Foreskin fibroblast (primary cell): ENCODE measurements at places on chromosomes 16 and 17.

DNA sequence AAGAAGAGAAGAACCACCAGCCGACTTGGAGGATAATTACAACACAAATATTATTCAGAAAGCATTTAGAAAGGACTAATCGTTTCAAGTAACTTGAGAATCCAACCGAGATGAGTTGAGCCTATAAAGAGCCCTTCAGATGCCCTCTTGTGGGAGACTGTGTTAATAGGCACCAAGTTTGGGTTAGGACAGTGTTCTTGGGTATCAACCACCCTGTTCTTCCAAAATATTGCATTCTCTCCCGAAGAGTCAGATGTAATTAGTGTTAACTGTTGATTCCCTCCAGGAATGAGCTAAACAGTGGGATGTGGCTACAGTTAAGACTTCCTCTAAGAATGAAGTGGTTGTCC lies 87.8 kb upstream of the NOL11 start:
- DNase-seq = peak; percentile 85

DNA sequence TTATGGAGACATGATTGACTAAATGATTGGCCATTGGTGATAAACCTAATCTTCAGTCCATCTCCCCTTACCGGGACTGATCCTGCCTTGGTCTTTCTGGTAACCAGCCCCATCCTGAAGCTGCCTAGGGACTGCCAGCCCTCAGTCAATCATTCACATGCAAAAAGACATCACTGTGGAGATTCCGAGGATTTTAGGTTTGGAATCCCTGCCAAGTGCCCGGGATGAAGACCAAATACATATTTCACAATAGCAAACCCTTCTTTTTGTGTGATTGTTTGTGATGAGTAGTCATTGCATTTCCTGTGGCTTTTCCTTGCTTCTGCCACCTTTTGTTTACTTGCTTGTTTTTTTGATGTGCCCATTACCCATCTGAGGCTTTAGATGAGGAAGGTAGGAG lies 44.0 kb downstream of the EPN2 start:
- peak; percentile 25 for DNase-seq

GRCh38 chr16:4646773-4647643 lies 22.4 kb downstream of the MGRN1 start:
- DNase-seq = no peak

DNA sequence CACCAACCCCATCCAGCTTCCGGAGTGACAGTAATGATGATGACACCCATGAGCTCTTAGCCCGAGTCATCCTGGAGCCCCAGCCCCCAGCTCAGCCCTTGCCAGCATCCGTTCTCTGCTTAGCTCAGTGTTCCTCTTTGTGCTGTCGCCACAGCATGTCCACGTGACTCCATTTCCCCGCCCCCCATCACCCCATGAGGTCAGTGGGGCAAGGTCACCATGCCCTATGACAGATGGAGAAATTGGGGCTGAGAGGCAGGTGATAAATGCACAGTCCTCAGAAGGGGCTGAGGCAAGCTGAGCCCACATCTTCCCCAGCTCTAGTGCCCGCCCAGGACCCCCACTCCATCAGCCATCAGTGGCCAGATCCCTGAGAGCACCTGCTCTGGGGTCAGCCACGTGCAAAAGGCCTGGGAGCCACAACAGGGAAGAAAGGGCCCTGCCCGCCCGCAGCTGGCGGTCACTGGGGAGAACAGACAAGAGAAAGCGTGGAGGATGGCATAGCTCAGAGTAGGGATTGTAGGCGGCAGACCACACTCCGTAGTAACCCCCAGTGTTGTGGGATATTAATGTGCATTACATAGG lies 17.1 kb downstream of the ITGB4 start:
- peak; percentile 65 for DNase-seq

- DNase-seq = no peak
These were observed 218.0 kb downstream of the NTN1 start for GRCh38 chr17:9239246-9239792.

- DNase-seq = no peak
These were observed 92.3 kb downstream of the BMERB1 start for GRCh38 chr16:15526731-15527130.

DNA sequence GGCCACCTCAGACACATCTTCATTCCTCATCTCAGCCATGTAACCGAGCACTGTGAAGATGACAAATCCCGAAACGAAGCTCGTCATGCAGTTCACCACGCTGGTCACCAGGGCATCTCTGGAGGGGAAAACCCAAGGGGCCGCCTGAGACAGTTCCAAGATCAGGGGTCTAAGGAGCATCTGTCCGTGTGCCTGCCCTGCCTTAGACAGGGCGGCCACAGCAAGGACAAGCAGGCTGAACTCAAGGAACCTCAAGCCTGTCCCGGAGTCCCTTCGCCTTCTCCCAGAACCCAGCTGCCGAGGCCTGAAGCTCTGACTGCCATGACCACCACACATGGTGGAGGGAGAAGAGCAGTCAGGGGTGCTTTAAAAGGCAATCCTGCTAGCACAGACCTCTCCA lies 22.7 kb downstream of the SLC6A4 start:
- no peak for DNase-seq
